ENCODE measurements at places on chromosomes 3 and 15.

- DNase-seq = peak; percentile 61
These were observed 13.7 kb upstream of the TLE3 start for GRCh38 chr15:70111203-70112073.

DNA sequence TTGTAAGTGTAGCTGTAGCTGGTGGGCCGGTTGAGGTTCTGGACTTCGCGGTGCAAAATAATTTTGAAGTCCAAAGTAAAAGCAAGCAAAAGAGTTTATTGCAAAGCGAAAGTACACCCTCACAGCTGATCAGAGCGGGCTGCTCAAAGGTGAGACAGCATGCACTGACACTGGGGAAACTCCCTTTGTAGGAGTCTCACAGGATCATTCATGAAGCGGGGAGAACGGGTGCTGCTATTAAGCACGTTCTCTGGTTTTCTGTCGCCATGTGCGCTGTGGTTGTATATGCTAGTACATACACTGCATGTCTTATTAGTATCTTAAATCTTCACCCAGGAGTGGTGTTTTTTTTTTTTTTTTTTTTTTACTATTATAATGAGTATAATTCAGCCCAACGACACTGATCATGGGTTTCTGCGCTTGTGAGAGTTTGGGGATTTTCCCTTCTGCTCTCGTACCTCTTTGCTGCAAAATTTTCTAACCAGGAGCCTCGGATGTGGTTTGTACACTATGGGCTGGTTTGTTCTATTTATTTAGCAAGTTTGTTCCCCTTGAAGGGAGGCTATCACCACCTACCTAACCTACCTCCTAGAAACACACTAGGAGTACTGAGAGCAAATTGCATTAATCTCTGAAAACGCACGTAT, 1.4 kb upstream of the AP4E1 start:
- DNase-seq = peak; percentile 2

GRCh38 chr3:194423317-194423716, 24.3 kb upstream of the GP5 start:
- no peak for DNase-seq

DNA sequence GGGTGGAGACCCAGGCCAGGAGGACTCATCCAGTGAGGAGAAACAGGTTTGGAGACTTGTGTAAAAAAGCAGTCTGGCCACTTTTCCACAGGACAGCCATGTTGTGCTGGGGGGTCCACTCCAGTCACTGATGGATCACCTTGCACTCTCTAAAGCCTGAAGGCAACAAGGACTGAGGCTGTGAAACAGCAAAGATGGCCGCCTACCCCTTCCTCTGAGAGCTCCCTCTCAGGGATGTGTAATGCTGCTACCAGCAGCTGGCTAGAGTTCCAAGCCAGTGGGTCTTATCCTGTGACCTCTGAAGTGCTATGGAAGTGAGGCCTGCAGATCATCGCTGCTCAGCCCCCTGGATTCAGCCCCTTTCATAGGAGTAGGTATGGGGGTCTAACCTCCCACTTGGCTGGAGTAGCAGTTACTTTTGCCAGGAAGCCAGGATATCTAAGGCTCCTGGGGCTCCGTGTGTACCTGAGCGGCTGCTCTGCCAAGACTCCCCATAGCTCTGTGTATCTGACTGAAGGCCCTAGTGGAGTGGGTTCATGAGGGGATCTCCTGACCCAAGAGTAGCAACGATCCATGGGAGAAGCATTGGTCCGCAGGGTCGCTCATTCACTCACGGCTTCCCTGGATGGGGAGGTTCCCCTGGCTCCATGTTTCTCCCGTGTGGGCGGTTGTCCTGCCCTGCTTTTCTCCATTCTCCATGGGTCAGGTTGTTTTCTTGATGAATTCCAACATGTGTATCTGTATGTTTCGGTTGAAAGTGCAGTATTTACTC, 69.9 kb upstream of the TNFSF10 start:
- DNase-seq = no peak

DNA sequence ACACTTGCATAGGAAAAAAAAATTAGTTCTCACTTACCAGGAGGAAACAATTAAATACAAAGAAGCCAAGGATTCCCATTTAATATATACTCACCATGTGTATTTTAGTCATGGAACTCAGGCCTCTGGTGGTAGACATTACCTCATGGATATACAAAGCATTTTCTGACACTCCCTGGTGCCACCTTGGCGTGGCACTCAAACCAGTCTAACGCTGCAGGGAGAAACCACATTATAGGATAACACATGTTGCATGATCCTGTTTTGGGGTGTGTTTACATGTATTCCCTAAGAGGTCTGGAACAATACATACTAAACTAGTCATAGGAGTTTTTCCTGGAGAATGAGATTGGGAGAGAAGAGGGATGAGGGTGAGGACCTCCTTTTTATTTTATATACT, 5.9 kb upstream of the RTF1 start:
- DNase-seq = no peak

DNA sequence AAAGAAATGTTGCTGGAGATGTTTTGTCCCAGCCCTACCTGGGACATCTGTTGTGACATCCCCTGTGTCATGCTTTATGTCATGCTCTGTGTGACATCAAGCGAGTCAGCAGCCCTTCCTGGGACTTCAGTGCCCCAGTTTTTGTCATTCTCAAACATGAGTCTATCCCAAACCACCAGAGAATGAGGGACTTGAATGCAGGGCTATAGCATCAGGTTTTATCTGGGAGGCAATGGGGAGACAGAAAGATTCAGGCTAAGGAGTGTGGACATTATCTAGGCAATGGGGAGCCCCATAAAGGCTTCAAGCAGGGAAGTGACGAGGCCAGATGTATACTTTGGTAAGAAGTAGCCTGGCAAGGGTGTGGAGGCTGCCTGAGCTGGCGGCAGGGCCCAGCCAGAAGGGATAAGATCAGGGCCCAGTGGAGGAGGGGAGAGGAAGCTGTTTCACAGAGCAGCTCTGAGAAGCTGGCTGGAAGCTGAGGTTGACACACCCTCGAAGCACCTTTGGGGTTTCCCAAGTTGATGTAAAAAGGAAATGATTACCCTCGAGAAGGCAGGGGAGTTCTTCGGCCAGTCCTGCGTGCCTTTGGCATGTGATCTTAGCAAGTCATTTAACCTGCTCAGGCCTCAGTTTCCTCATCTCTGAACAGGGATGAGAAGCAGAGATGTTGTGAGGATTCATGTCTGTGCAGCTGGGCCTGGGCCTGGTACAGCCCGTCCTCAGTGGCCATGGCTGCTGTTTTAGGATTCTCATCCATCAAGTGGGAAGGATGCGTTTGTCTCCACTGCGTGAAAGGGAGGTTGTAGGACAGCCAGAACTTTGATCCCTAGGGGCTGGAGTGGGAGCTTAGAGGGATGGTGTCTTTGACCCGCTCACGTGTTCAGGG, 34.3 kb downstream of the IRAK2 start:
- peak; percentile 37 for DNase-seq

DNA sequence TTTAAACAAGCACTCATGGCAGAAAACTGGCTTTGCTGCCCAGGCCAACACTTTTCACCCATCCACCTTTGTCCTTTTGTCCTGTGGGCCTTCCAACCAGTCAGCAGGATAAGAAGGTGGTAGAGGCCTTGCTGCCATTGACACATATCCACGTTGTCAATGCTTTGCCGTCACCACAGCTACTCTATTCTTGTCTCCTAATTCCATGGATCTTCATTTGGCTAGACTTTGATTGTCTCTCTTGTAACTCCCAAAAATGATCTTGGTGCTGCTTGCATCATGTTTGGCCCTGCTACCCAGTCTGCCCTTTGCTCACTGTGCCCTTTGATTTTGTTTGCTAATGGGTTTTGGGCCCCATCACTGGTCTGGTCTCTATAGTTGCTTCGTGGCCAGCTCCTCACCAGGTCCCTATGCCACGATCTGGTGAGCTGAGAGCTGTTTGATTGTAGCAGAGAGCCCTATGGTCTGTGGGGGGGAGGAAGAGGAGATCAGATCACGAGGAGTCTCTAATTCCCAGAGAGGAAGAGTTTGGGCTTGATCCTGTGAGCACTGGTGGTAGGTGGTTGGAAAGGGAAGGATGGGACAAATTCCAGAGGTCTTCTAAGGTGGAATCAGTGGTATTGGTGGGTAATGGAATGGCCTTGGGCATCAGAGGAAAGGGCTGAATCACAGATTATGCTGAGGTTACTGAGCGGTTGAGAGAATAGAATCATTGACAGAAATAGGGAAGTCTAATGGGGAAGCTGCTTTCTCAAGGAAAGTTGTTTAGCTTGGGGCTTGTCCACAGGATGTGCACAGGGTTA, 40.3 kb downstream of the ABHD2 start:
- DNase-seq = no peak

DNA sequence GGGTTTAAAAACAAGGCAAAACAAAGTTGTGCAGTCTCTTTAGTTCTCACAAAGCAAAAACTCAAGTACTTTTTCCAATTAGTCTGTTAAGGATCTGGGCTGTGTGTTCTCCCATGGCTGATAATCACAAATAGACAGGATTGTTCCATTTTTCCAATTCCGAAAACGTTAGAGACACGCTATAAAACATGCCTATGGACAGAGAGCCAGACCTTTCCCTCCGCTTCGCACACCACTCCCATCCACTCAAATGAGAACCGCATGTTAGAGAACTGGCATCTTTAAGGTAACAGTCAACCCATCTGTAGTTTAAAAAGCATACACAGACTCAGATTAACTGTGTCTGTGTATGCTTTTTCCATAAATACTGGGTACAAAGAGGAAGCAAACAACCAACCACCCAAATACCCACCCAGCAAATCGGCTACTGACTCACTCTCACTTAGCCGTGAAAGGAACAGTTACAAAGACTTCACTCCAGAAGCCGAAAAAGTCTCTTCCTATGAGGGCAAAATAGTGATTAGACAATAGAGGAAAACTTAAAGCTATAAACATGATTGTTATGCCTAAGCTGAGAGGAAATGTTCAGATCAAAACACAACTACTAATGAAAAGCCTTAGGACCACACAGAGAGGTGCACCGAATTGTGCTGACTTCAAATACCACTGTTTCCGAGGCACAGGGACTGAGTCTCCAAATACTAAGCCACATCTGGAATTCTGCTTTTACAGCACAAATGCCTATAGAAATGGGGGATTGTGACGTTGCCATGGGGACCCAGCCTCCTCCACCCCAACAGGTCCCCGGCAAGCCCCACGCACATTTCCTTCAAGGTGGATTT, 36.1 kb downstream of the IL17RD start:
- DNase-seq = peak; percentile 54

DNA sequence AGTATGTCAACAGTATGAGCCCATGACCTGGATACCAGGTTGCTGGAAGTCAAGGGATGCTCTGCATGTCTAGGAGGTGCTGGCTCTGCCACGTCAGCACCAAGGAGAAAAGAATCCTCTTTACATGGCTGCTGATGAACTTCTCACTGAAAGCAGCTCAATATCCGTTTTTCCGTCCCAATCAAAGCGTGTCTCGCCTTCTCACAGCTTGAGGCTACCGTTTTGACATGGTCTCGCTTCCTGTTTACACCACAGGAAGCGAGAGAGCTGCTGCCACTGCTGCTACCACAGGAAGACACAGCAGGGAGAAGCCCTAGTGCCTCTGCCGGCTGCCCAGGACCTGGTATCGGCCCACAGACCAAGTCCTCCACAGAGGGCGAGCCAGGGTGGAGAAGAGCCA, 27.3 kb downstream of the STARD5 start:
- no peak for DNase-seq

DNA sequence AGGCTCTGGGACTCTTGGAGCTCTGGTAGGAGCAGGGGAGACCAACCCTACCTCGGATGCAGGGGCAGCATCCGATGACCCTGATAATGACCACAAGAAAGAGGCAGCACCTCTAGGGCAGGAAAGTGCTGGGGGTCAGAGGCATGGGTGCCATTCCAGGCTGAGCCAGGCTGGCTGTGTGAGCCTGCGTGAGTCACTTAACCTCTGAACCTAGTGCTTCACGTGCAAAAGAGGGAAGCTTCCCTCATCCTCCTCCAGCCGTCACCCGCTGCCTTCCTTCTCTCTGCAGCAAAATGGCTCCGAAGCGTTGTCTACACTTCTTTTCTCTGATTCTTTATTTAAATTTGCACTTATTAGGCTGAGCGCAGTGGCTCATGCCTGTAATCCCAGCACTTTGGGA, 35.5 kb downstream of the ZDHHC19 start:
- no peak for DNase-seq

- DNase-seq = peak; percentile 79
These were observed 54.6 kb upstream of the MYZAP start for GRCh38 chr15:57537072-57537471.

DNA sequence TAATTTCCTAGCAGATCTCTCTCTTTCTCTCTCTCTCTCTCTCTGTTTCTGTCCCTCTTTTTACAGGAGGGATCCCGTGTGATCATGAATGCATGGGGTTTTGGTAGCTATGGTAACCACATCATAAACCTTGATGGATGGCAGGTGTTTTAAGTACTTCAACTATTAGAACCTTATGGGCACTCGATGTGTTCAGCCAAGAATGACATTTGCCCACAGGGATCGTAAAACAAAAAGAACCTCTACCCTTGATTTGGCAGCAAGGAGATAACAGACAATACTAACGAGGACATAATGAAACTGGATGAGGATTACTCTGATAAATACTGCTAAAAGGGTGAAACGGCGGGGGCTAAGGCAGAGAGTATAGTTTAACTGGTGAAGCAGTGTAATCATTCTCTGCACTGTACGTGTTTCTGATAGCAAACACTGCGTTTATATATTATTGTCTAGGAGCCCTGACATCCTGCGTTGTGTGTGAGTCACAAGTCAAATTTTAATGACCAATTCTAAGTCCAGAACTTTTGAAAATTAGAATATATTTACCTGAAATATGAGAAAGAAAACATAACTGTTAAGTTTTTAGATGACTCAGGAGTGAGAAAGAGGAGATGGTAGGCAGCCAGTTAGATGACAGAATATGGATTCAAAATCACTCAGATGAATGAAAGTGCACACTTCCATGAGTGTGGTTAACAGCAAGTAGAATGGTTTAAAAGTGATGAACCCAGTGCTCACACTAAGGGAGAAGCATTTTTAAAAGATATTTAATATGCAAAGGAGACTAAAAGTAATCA, 80.3 kb downstream of the OTOL1 start:
- DNase-seq = no peak

- no peak for DNase-seq
These were observed 898 bp downstream of the FBLN2 start for GRCh38 chr3:13549623-13550422.
